Stimulated activated CD8-positive, alpha-beta memory T cell treated with anti-CD3 and anti-CD28 coated beads, Interleukin-7, amount 100 ng/mL, for 24 hours (primary cell): ENCODE measurements at places on chromosomes 7 and 10.

GRCh38 chr10:131198401-131198800 lies 113.1 kb downstream of the TCERG1L start:
- no peak for DNase-seq

- no peak for DNase-seq
Observed at GRCh38 chr7:133863362-133864061, 263.6 kb upstream of the LRGUK start.

GRCh38 chr10:82319562-82319961 lies 444.6 kb downstream of the NRG3 start:
- DNase-seq: no peak

DNA sequence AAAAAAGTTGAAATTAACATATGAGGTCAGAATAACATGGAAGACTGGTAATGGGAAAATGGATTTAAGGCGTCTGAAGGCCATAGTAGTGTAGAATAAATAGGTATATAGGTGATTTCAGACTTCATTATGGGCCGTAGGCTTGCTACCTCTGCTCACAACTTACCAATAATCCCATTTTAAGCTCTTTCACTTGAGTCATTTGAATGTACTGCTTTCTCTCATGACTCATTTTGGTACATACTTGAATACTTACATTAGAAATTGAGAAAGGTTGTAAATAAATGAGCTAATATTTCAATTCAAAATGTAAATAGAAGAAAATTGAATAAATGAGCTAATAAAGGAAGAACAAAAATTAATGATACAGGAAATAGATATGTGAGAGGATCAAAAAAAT lies 42.2 kb upstream of the NEUROD6 start:
- DNase-seq: no peak

DNA sequence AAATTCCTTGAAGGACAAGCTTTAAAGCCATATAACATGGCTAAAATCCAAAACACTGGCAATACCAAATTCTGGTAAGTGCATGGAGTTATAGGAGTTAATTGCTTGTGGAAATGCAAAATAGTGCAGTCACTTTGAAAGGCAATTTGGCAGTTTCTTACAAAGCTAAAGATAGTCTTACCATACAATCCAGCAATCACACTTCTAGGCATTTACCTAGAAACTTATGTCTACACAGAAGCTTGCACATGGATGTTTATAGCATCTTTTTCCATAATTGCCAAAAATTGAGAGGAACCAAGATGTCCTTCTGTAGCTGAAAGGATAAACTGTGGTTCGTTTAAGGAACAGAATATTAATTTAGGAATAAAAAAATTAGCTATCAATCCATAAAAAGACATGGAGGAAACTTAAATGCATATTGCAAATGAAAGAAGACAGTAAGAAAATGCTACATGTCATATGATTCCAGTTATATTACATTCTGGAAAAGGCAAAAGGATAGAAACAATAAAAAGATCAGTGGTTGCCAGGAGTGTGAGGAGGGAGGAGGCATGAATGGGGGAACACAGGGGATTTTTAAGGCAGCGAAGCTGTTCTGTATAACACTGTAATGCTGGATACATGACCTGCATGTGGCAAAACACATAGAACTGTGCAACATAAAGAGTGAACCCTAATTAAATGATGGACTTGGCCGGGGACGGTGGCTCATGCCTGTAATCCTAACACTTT lies 51.9 kb downstream of the GNAT3 start:
- DNase-seq: no peak

DNA sequence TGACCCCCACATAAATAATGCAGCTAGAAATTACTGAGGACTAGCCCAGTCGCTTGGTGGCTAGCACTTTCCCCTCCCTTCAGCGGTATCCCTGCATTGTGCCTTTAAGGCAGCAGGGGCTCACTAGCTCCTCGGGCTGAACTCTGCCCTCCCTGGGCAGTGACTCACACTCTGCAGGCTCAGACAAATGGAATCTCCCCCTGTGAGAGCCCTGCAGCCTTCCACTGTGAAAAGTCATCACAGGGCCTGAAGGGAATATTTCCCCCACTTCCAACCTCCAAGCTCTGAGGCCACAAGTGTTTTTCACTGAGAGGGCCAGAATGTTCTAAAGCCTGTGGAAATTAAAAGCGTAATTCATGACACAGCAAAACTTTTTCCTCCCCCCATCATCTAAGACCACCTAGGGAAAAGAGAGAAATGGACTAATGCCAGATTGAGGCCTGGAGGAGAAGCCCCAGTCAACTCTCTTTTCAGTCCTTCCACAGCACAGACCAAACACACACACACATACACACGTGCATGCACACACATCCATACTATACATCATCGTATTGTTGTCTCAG lies 93.6 kb upstream of the COL1A2 start:
- DNase-seq: no peak

- no peak for DNase-seq
Observed at GRCh38 chr7:94547126-94547525, 37.5 kb downstream of the CASD1 start.

- DNase-seq: no peak
Observed at GRCh38 chr10:71963351-71964097, 671 bp upstream of the CHST3 start.

DNA sequence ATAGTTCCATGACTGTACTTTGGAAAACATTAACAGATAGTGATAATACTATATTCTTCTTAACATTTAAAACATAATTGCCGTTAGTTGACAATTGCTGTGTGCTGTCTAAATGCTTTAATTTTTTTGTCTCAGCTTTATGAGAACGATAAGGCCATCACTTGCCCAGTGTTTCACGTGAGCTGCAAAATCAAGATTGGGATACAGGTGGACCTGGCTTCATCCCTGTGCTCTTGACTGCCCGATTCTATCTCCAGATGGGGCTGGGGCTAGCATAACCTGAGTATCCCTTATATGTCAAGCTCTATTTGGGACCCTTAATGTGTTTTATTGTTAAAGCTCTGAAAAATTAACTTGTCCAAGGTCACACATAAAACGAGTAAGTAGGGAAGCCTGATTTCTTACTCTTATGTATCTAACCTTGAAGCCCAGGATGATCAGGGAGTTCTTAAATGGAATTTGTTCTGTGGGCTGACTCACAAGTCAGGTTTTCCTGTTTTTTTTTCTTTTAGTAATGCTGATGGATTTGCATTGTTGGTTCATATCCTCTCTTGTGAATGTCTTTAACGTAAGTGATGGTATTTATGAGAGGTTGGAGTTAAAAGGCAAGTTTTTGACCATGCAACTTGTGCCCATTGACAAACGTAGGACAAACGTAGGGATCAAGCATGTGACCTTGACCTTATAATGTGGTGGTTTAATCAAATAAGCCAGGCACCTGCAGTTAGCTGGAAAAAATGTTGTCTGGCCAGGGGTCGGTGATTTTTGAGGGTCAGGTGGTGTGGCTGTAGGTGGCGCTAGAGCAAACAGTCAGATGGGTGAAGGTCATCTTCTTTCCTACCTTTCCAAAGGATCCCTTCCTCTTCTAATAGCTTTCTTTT lies 3.6 kb downstream of the PRKAR2B start:
- DNase-seq: no peak

- no peak for DNase-seq
Observed at GRCh38 chr7:116812860-116813259, 49.5 kb upstream of the CAPZA2 start.

- no peak for DNase-seq
Observed at GRCh38 chr7:36154255-36155212, 1.5 kb downstream of the EEPD1 start.

DNA sequence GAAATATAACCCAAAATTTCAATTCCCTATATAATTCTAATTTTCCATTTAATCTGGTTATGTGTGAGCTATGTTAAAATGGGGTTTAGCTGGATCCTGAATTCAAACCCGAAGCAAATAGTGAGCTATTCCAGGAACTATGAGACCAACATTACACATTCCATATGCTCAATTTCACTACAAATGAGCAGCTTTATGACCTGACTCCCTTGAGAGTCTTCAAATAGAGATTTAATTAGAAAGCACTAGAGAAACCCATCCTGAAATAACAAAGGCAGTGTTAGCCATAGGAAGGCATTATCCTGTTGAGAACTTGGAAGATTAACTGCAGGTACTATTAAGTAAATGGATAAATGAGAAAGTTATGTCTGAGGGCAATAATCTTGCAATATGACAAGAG lies 890.0 kb downstream of the GRM8 start:
- no peak for DNase-seq

GRCh38 chr10:127402596-127403409 lies 146.3 kb upstream of the NPS start:
- DNase-seq: no peak

- DNase-seq: no peak
Observed at GRCh38 chr10:75528392-75528791, 97.0 kb downstream of the LRMDA start.

DNA sequence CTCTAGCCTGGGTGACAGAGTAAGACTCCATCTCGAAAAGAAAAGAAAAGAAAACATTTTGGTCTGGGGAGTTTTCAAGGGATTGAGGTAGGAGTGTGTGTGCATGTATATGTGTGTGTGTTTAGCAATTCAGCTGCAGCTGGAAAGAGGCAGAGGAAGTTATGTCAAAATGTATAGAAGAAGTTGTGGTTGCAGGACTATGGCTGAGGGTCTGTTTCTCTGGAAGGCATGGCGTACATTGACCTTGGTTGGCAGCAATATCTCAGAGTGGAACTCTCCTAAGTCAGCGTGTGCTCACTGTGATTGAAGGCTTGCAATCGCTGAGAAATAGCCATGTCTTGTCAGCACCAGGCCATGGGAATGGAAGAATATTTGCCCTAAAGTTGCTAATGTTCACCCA lies 28.6 kb upstream of the RHBDD2 start:
- DNase-seq: no peak

DNA sequence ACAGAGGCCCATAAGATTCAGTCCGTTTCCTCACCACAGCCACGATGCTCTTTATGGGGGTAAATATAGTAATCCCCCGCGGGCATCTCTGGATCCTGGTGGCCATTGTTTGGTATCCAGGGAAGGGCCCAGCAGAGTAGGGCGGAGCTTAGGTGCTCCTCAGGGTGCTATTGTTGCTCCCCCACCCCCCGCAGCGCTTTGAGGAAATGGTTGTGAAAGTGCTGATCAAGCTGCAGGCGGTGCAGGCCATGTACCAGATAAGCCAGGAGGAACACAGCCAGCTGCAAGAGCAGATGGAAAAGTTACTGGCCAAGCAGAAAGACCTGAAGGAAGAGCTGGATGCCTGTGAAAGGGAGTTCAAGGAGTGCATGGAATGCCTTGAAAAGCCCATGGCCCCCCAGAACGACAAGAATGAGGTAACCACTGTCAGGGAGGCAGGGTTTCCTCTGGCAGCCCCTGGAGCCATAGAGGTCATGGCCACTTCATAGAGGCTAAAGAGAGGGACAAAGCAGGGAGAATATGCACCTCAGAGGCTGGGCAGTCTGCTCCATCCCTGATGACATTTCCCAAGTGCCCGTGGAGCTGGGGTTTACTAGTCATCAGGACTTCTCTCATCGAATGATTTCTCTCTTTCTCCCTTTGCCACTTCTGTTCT lies 17.6 kb upstream of the FLNC start:
- no peak for DNase-seq

GRCh38 chr7:95427914-95428516 lies 6.8 kb downstream of the PON2 start:
- no peak for DNase-seq

GRCh38 chr7:47119261-47119865 lies 462.5 kb downstream of the TNS3 start:
- no peak for DNase-seq

GRCh38 chr10:110566472-110567200 lies 859 bp upstream of the SMC3 start:
- DNase-seq: no peak

- no peak for DNase-seq
Observed at GRCh38 chr7:115024276-115024675, 102.4 kb downstream of the MDFIC start.

DNA sequence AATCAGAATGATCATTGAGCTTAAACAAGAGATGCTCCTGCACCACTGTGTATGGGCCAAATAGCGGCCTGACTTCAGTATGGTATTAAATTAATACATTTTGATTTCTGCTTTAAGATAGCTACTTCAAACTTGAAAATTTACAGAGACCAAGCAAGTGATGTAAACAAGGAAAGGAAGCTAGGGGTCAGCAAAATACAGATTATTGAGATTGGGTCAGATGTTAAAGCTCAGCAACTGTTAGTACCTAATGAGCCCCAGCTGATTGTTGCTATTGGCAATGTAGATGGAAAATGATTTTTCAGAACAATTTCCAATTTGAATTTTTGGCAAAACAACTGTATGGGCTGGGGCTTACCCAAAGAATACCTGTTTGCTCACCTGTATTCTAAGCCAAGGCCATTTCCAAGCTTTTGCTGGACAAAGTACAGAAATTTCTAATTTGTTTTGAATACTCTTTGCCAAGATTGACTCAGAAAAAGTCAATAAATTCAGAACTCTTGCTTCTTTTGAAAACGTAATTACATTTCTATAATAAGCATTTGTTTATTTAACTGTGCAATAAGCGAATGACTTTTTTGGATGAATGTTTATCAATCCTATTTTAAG lies 23.0 kb upstream of the DLD start:
- no peak for DNase-seq

DNA sequence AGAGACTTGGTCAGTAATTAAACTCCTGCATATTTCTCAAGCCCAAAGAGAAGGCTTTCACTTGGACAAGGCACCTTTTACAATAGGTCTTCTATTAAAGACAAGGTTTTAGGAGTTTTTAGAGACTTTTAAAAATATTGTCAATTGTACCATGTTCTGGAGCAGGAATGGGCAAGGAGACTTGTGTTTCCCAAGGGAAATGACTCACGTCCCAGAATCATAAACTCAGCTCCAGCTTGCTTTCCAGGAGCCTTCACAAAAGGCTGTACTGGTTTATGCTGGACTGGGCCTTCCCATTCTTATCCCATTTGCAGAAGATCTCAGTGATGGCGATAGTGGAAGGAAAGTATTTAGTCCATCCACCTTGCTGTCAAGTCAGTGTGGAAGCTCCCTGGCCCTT lies 7.8 kb upstream of the GLI3 start:
- DNase-seq: no peak

DNA sequence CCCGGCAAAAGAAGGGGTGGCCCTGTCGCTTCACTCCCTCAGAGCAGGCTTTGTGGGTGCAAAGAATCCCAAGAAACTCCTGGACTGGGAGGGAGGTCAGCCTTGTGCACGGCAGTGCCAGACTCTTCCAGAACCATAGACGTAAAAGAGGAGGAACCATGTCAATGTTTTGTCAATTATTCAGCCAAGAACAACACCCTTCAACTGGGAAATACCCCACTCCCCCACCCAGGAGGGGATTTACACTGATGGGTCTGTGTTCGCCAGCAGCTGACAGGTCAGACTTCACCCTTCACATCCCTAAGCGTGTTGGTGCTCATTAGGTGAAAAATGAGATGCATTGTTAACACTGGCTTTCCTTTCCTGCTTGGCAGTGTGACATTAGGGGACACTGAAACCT lies 116.8 kb upstream of the BMPER start:
- DNase-seq: no peak

GRCh38 chr7:114650491-114650890 lies 235.9 kb downstream of the FOXP2 start:
- DNase-seq: no peak

GRCh38 chr10:29941476-29941875 lies 117.9 kb downstream of the JCAD start:
- no peak for DNase-seq

GRCh38 chr7:93958651-93959050 lies 37.1 kb downstream of the GNG11 start:
- DNase-seq: no peak

GRCh38 chr7:105188201-105188600 lies 174.2 kb downstream of the KMT2E start:
- no peak for DNase-seq
